ENCODE measurements at places on chromosomes 1 and 21.

GRCh38 chr1:233424779-233425178 is 97.3 kb downstream of the MAP3K21 start:
- DNase-seq, result no peak

DNA sequence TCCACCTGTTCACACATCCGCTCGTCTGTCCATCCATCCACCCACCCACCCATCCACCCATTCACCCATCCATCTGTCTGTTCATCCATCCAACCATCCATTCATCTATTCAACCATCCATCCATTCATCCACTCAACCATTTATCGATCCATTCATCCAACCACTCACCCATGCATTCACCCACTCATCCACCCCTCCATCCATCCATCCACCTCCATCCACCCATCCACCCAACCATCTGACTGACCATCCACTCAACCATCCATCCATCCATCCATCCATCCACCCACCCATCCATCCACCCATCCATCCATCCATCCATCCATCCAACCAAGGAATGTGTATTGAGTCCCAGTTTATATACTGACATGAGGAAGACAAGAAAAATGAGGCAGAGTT is 73.1 kb downstream of the UMODL1 start:
- DNase-seq, result no peak

- no peak for DNase-seq
Measured at GRCh38 chr1:218494449-218494852, 149.3 kb downstream of the TGFB2 start.

DNA sequence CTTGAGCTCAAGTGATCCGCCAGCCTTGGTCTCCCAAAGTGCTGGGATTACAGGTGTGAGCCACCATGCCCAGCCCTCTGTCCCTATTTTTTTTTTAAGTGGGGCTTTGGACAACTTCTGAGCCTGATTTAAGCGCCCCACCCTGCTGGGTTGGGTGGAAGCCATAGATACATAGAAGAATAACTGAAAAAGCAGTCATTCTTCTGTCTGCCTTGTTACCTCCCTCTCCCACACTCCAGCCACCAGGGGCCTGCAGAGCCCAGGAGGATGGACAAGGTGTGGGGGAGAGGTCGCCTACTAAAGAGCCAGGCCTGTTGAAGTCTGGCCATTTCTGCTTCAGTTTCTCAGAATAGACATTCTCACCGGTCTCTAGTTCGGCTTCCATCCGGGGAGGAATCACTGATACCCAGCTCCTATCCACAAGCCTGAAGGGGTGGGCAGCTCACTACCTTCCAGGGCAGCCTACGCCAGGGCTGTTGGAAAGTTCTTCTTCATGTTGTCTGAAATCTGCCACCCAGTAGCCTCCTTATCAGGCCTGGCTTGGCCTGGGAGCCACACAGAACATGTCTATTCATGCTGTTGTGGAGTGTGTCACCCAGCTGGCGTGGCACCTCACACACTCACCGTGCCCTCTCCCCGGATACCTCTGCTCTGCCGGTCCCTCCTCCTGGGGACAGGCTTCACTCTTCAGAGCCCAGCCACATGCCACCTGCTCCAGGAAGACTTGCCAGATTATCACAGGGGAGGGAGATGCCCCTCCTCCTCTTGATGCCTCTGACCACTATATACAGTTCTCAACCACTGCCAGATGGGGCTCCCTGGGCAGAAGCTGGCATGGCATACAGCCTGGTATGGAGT is 27.7 kb downstream of the KNCN start:
- DNase-seq, result no peak

- no peak for DNase-seq
Measured at GRCh38 chr1:210418863-210419650, 90.4 kb downstream of the HHAT start.

- DNase-seq, result no peak
Measured at GRCh38 chr1:221274373-221274772, 395.1 kb downstream of the HLX start.

DNA sequence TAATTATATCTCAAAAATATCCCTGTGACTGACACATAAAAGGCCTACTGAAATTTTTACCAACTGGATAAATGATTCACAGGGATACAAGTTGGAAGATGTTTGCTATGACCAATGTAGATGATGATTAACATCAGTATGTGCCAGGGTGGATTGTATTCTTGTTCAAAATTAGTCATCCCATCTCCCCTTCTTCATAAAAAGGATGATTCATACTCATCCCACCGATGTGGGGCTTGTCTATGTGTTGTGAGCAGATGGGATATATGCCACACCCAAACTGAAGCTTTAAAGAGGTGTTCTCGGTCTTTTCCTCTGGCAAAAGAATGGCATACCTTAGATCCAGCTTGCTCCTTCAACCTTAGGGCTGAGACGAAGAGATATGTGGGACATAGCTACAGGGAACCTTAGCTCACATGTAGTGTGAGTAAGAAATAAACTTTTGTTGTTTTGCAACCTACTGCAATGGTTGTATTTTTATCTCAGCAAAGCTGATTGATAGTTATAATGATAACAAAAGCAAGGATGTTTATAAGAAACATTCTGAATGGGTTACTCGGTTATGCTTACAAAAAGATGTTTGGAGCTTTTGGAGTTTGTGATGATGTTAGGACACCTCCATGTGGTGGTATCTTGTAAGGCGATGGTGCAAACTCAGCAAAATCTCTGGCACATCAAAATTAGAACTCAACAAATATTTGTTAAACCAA is 29.4 kb downstream of the SPATA17 start:
- no peak for DNase-seq

DNA sequence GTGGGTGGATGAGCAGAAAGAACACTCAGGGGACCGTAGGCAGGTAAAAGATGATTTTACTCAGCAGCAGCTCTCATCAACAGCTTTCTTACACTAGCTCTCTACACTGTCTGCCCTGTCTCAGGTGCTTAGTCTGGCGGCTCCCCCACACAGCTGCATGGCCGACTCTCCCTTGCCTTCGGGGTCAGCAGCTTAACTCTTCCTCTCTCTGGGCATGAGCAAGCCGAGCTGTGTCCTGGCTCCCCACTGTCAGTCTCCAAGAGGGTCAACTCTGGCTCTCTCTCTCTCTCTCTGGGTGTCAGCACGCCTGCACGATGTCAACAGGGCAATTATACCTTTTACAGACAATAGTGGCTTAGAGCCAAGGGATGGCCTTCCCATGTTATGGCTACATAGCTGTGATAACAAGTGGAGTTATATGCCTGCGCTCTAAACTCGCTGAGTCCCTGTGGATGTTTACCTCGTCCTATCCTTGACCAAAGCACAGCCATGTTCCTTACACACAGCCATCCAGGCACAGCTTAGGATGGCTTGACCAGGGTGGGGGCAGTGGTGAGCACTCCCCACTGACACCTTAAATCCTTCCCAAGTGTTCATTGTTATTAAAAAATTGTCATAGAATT is 3.1 kb upstream of the BCL10 start:
- no peak for DNase-seq

DNA sequence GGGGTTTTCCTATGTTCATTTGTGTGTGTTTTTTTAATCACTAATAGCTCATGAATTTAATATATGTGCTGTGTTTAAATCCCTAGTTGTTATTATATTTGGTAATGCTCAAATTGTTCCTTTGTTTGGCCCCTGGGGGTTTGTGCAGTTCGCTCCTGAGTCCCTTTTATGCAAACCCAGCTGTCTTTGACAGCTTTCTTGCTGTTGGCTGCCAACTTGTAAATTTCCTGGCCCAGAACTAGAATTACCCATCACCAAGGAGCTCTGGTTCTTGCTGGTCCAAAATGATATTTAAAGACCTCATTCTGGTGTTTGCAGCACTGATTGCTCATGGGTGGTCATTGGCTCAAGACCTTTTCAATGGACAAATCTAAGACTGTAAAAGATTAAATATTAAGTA is 39.6 kb upstream of the PGBD5 start:
- no peak for DNase-seq

DNA sequence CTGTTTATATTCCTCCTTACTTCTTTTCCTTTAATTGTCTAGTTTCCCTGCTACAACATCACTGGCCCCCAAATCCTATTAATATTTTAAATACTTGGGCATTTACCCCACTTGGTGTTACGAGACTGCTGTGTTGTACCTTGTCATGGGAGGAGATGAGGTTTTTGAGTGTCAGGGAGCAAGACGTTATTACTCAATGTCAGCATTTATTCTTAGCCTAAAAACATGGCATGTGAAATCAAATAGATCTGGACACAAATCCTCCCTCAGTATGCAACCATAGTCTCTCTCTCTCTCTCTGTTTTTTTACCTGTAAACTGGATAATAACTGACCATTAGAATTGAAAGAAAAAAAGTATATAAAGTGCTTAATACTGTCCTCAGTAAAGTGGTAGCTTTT is 4.6 kb downstream of the LRRC8B start:
- DNase-seq, result no peak

- DNase-seq, result no peak
Measured at GRCh38 chr21:44671911-44672310, 5.2 kb upstream of the KRTAP12-2 start.

DNA sequence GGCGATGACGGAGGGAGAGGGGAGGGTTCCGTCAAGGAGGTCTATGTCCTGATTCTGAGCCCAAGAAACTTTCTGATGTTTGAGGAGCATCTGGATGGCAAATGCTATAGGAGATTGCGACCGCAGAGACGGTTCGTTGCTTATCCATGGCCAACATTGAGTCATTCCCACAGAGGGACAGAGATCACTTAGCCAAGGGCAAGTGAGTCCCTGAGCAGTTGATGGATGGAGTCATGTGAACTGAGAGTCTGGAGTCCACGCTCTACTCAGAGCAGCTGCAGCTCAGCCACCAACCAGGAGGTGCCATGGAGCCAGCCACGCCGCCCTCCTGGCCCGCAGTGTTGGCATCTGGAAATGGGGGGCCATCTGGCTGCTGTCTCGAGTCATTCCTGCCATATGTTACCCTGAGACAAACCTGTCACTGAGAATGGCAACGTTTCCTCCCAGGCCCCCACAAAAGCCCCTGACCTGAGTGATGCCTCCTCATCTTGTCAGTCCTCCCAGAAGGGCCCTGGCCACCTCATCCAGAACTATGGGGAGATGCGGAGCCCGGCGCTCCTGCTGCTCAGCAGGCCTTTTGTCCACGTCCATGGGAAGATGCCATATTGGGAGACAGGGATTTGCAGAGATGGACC is 58.6 kb downstream of the ATP5PO start:
- no peak for DNase-seq

DNA sequence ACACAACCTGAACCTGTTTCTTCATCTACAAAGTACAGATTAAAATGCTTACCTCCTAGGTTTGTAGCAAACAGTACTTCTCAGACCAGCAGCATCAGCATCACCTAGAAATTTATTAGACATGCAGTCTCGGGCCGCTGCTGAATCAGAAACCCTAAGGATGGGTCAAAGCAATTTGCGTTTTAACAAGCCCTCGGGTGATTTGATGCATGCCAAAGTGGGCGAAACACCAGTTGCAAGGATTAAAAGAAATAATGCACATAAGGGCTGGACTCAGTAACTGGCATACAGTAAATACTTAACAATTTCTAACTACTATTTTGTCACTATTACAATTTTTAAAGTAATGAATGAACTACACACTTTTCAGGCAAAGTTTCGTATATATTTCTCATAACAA is 47.5 kb downstream of the SH3GLB1 start:
- DNase-seq, result no peak

DNA sequence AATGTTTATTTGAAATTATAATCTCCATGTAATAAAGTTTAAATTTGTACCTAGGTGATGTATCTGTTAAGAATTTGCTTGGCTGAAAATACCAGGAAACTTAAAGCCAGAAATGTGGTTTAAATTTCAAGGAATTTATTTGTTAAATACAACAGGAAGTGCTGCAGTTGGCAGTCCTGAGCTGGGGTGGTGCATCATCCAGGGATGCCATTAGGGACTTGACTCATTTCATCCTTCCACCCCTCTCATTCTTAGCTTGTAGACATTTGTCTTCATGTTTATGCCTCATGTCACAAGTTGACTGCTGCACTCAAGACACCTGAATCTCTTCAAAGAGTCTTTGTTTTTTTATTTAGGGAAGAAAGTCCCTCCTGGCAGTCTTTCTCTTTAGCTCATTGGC is 175.9 kb downstream of the LHX8 start:
- no peak for DNase-seq

- no peak for DNase-seq
Measured at GRCh38 chr21:37564924-37565529, 198.5 kb downstream of the DYRK1A start.

DNA sequence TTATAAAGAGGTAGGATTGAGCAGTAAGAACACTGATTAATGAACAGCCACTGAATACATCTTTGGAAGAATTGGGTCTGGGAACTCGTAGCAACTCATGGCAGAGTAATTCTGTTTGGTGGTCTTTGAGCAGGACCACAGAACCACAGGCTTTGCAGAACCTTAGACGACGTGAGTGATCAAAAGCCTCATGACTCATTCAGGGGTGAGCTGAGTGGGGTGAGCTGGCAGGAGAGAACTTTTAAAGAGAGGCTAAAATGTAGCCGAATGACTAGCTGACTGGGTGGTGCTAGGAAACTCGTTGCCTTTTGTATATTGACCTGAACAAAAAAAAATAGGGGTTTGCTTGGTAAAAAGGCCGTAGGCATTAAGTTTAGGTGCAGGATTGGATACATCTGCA is 313.8 kb downstream of the TGFB2 start:
- DNase-seq, result no peak

GRCh38 chr1:177809819-177810218 is 160.0 kb downstream of the SEC16B start:
- DNase-seq, result no peak

DNA sequence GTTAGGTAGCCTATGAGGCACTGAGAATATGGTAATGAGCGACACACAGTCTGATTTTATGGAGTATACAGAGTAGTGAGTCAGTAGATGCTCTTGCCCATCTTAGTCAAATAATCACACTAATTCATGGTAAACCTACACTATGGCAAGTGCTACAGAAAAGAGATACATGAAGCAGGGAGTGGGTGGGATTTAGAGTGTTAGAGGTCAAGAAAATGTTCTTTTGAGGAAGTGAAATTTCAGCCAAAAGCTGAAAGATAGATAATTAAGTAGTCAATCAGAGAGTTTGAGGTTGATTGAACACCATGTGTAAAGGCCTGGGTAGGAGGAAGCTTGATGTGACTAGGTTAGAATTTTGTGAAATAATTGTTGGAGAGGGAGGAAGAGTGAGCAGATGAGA is 14.7 kb downstream of the MDM4 start:
- DNase-seq, result no peak

DNA sequence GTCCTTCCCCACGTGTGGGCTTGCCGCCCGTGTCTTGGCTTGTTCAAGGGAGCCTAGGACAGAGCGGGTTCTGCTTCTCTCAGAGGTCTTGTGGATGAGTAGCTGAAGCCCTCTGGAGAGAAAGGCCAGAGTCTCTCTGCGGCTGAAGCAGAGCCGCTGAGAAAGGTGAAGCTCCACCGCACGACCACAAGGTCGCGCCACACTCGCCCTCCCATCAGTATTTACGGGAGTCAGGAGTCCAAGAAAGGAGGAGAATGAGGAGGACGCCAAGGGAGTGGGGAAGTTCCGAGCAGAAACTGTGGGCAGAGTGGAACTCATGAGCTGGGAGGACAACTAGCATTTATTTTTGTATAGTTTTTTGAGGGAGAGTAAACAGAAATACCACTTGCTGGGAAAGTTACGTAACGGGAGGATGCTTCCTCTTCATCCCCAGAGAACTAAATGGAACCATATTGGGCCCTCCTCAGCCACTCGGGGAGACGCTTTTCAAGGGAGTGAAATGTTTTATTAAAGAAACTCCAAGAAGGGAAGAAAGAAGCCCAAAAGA is 51.6 kb upstream of the HAO2 start:
- DNase-seq, result no peak

- no peak for DNase-seq
Measured at GRCh38 chr21:26832546-26832945, 12.7 kb downstream of the ADAMTS1 start.

- DNase-seq, result no peak
Measured at GRCh38 chr1:54774820-54775498, 10.6 kb upstream of the PARS2 start.
